ENCODE measurements at places on chromosomes 3 and 15.

DNA sequence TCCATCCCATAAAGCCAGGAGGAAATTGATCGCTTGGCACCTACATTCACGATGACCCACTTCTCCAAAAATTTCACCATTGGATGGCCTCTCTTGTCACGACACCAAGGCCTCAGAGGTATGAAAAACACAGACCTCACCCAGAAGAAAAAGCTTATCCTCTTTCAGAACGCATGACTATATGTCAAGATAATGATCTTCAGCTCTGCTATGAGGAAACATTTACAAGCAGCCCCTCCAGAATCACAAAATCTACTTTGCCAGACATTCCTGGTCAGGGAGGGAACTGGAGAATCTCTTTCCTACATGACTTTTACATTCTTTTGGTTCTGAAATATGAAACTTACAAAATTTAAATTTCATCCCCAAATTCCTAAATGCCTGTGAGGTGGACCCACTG lies 122.7 kb downstream of the WNT5A start:
- no peak for DNase-seq

DNA sequence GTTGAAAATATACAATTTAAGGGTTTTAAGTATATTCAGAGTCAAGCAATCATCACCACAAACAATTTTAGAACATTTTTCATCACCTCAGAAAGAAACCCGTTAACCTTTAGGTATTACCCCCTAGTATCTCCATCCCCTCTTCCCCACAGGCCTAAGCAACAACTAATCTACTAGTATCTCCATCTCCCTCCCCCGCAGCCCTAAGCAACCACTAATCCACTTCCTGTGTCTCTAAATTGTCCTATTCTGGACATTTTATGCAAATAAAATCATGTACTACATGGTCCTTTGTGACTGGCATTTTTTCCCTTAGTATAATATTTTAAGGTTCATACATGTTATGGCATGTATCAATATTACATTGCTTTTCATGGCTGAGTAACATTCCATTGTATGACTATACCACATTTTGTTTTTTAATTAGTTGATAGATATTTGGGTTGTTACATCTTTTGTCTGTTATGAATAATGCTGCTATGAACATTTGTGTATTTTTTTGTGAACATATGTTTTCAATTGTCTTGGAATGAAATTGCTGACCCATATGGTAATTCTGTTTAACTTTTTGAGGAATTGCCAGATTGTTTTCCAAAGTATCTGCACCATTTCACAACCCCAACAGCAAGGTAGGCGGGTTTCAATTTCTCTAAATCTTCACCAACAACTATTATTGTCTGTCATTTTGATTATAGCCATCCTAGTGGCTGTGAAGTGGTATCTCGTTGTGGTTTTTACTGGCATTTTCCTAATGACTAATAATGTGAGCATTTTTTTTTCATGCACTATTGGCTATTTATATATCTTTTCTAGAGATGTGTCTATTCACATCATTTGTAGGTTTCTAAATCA lies 215.6 kb upstream of the CD96 start:
- DNase-seq, result no peak

GRCh38 chr3:133330065-133330464 lies 69.8 kb upstream of the BFSP2 start:
- no peak for DNase-seq

GRCh38 chr3:72818092-72818773 lies 30.0 kb downstream of the SHQ1 start:
- no peak for DNase-seq

DNA sequence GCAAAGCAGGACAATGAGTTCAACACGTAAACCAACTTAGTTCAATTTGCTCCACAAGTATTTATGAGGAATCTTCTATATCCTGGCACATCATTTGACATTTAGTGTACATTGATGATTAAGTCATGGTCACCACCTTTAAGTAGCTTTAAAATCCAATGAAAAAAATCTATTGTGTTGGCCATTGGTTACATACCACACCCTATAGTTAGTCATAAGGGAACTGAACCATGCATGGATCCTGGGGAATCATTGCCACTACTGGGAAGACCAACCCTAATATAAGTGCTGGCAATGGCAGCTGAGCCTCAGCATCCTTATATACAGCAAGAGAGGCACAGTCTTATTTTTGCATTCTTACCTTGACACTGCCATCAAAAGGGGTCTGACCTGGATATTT lies 502.5 kb downstream of the MECOM start:
- no peak for DNase-seq

DNA sequence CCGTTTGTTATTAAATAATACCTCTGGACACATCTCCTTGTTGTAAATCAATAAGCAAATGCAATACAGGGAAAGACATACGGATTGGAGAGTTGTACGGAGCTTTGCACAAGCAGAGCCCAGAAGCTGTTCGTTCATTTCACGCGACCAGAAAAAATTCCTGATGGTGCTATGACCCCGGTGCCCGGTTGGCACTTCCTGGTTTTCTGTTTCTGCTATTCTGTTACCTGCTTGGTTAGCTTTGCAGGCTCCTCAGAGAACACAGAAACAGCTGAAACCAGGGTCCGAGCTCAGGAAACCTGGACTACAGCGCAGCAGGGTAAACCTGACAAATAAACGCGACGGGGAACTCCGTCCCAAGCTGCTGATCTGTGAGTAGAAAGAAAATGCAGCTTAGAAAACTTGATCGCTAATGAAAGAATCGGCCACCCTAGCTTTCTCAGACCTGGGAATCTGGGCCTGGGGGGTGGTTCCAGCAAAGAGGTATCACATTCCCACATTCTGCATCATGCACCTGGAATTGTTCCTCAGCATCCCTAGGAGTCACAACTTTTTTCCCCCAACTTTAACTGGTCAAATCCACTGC lies 845 bp downstream of the CNTN3 start:
- DNase-seq, result no peak

GRCh38 chr3:66858656-66859381 lies 139.3 kb upstream of the KBTBD8 start:
- no peak for DNase-seq

GRCh38 chr3:58388550-58389091 lies 45.0 kb downstream of the PDHB start:
- no peak for DNase-seq

- DNase-seq, result no peak
These were observed 224.8 kb downstream of the ABHD5 start for GRCh38 chr3:43915546-43915945.

DNA sequence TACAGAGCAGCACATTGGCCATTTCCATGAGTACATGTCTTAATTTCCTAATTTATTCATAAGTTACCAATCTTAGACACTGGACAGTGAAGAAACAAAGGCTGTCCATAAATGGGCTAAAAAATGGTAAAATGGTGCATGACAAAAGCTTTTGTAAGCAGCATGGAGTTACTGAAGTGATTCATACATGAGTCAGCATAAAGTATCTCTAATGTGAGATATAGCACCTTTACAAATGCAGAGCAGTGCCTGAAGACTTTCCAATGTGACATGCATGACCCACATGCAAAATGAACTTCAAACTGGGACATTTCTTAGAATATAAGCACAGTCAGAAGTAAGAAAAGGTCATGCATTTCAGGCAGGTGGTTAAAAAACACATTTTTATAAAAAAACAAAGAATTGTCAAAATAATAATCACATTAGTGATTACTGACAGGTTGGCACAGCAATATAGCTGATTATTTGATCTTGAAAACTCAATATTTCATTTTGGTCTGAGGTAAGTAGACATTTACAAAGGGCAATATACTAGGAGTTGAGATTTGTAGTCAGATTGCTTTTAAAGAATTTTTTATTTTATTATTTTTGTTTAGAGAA lies 299.3 kb downstream of the PLCL2 start:
- DNase-seq, result no peak

DNA sequence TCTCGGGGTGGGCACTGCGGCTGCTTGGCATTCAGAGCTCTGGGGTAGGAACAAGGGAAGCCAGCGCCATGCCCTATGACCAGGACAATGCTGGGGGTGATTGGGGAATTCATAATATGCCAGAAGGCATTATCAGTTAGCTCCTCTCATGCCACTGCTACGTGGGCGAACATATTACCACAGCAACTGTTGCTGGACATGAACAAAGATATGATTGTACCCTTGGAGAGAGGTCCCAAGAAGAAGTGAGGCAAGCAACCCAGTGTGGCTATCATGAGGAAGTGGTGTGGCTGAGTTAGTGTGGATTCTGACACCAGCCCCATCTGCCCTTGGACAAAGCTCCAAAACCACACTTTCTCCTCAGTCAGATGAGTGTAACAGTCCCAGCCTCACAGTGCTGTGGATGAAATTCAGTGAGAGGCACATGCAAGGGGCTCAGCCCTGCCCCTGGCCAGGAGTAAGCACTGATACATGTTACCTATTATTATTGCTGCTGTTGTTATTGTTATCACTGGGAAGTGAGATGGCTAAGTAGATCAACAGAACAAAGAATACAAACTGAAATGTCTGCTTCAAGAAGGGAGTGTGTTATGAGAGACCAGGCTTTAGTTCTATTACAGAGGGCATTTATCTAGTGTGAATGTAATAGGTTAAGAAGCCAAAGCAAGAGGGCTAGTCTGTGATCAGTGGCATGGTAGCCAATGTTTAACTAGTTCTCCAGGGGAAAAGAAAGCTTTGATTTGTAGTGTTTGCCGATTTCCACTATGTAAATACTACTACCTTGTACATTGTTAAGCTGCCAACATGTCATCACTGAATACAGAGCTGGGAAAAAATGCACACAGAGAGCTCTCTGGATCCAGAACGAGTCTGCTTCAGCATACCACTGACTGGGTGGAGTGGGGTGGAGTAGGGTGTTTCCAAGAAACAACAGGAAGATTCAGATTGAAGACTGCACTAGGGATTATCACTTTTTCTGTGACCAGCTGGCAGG lies 222.3 kb upstream of the EIF1B start:
- DNase-seq, result no peak

GRCh38 chr3:122982216-122983185 lies 45.1 kb downstream of the SEMA5B start:
- DNase-seq, result no peak

Data from CD4-positive, alpha-beta T cell treated with Interleukin-6 at 100 ng/mL for 8 hours (primary cell).